Mesenchymal stem cell (in vitro differentiated cells and primary cell): ENCODE measurements at places on chromosomes 3 and 15.

- no peak for DNase-seq
Measured at GRCh38 chr3:124202754-124203153, 210.8 kb upstream of the ROPN1 start.

DNA sequence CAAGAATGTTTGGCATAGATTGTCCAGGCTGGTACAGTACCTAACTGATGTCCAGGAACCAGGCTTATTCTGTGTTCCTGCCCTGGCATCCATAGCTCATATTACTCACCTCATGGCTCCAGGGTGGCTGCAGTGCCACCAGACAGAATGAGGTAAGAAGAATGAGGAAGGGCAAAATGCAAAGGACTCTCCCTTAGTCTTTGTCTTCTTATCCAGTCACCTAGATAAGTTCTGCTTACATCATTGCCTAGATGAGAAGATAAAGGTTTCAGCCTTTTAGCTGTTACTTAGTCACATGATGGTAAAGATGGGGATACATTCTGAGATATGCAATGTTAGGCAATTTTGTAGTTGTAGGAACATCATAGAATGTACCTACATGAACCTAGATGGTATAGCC lies 45.8 kb downstream of the CHP1 start:
- DNase-seq = no peak

DNA sequence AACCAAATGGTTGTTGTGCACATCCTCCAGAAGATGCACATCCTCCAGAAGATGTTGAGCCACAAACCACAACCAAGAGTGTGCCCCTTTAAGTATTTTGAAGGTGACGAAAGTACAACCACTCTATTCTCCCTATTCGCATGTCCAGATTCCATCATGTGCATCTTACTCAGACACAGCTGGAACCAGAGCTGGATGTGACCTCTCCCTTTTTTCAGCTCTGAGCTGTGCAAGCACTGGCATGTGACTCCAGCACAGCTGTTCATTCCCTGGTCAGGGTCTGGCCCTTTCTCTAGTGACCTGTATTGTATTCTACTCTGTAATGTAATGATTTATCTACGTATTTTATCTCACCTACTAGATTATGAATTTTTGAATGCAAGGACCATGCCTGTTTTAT lies 29.3 kb upstream of the DLG1 start:
- peak; percentile 75 for DNase-seq

- no peak for DNase-seq
Measured at GRCh38 chr3:18099611-18100010, 325.5 kb downstream of the SATB1 start.

DNA sequence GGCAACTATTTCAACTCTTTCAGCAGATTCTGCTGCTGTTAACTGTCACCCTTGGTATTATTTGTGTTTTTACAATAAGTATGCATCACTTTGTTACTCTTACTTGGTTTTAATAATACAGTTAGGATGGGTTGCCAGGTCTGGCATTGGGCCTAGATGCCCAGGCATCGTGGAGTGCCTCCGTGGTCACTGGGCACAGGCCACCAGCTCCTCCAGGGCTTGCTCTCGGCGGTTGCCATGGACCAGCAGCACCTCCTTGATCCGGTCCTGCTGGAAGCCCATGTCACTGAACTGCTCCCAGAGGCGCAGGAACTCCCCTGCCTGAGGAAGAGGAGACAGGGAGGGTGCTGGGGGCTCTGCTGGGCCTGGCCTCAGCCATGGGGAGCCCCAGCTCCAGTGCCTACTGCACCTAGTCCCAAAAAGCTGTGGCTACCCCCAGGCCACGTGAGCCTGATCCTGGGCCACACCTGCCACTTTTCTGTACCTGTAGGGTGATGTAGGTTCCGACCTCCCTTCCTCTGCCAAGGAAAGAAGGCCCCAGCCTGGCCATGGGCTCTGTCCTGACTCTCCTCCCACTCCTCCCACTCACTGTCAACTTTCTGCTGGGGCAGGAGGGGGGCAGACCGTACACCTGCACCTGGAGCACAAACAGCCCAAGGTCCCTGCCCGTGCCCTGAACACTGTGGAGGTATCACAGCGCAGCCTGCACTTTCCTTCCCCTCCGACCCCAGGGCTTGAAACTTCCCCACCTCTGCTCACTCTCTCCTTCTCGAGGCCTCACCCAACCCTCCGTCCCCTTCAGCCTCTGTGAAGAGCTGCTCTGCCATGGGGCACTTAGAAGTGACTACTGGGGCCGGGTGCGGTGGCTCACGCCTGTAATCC lies 16.6 kb downstream of the KBTBD13 start:
- DNase-seq = no peak

GRCh38 chr3:22959593-22959992 lies 243.5 kb upstream of the UBE2E2 start:
- no peak for DNase-seq

DNA sequence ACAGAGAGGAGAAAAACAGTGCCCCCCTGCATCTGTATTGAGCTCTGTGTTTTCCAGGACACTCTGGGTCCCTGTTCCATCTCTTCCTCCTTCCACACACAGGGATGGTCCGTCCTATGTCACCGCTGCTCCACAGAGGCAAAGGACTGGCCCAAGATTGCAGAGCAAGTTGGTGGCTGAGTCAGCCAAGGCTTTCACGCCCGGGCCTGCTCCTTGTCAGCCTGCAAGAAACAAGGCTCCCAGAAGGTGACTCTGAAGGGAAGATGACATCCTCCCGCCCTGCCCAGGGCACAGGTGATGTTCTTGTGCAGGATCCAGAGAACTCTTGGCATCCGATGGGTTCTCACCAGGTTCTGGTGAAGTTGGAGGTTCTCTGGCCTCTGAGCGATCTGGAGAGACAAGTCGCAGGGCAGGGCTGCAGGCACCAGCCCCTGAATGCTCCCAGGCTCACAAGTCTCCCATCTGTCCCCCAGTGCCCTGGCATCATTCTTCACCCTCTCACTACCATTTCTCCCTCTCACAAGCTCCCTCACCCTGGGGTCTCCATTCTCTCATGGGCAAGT lies 138.6 kb downstream of the MEGF11 start:
- DNase-seq = no peak

- no peak for DNase-seq
Measured at GRCh38 chr15:91184441-91184840, 84.4 kb downstream of the SV2B start.

DNA sequence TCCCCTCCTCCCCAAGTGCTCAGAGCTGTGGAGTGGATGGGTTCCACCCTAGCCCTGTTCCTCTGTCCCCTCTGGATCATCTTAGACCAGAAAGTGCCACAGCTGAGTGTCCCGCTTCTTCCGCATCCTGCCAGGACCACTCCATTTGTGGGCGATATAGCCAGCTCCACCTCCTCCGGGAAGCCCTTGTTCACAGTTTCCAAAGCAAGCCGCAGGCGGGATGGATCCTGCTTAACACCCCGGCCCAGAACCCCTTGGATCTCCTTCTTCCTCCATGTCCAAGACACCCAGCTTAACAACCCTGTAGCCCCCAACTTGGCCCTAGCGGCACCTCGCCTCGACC lies 490 bp upstream of the ALAS1 start:
- DNase-seq = no peak

- no peak for DNase-seq
Measured at GRCh38 chr3:58135712-58136543, 74.8 kb downstream of the DNASE1L3 start.

DNA sequence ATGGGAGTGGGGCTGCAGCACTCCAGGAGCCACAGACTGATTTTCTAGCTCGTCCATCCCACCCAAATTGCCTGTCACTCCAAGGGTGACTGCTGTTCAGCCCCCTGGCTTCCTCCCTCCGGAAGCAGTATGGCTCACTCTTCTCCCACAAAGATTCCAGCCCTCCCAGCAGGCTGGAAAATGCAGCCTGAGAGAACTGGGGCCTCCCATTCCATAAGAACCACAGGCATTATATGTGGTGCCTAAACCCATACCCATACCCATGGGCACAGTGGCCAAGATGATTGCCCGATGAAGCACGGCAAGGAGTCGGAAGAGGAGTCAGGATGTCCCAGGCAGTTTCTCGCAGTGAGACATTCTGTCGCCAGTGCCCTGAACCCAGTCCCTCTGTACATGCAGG lies 6.0 kb upstream of the VILL start:
- no peak for DNase-seq

- peak; percentile 61 for DNase-seq
Measured at GRCh38 chr15:70094690-70095311, 2.9 kb downstream of the TLE3 start.

DNA sequence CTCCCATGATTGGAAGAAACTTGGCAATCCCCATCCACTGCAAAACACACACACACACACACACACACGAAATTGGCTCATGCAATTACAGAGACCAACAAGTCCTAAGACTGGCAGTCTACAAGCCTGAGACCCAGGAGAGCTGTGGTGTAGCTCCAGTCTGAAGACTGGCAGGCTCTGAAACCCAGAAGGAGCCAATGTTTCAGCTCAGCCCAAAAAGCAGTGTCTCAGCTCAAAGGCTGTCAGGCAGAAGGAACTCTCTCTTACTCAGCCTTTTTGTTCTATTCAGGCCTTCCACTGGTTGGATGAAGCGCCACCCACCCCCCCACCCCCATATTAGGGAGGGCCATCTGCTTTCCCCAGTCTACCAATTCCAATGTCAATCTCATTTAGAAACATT lies 32.1 kb downstream of the MESD start:
- DNase-seq = no peak

DNA sequence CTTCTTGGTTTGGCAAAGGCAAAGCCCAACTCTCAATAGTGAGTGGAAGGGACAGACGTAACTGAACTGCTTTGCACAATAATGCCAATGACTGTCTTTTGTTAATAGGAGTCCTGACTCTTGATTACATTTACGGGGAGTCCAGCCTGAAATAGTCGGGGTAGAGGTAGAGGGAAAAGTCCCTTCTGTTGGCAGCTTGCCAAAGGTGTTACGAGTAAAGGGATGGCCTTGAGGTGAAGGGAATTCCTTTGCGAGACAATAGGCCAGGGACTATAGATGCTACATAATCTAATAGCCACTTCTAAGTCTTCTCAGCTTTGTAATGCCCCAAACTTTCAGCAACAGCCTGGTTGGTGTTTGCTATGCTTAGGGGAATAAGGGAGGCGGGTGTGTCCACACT lies 2.2 kb upstream of the SENP2 start:
- no peak for DNase-seq

DNA sequence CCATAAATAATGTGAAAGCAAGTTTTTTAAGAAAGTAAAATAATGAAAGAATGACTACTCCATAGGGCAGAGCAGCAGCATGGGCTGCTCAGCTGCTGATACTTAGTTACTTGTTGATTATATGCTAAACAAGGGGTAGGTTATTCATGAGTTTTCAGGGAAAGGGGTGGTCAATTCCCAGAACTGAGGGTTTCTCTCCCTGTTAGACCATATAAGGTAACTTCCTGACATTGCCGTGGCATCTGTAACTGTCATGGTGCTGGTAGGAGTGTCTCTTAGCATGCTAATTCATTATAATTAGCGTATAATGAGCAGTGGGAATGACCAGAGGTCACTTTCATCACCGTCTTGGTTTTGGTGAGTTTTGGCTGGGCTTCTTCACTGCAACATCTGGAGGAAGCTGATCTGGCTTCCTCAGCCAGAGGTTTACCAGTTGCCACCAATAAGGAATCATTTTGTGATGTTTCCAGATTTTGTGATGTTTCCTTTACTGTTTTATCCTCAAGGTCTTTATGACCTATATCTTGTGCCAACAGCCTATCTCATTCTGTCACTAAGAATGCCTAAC lies 121.8 kb upstream of the CHL1 start:
- DNase-seq = no peak

GRCh38 chr3:129608087-129608935 lies 1.8 kb upstream of the PLXND1 start:
- peak; percentile 71 for DNase-seq

DNA sequence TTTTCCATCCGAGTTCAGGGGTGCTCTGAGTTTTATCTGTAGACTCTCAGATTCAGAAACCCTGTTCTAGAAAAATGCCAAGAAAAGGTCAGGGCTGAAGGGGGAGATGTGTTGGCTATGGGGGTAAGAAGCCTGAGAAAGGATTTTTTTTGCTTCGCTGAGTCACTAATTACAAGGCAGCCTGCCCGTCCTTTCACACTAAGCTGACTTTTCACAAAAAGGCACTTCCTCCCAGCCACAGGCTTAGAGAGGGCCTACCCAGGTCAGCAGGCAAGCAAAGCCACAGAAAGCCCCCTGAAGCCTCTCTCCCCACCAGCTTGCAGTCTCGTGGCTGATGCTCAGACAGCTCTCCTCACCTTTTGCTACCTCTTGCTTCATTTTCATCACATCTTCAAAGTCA lies 192.6 kb upstream of the PRICKLE2 start:
- DNase-seq = peak; percentile 73

GRCh38 chr15:45276831-45277230 lies 24.8 kb downstream of the SLC28A2 start:
- DNase-seq = peak; percentile 13

- DNase-seq = no peak
Measured at GRCh38 chr3:9180764-9181117, 68.7 kb downstream of the SRGAP3 start.

- no peak for DNase-seq
Measured at GRCh38 chr3:174218016-174218415, 641.1 kb upstream of the NAALADL2 start.

- no peak for DNase-seq
Measured at GRCh38 chr15:55237219-55238130, 40.7 kb upstream of the RSL24D1 start.

- DNase-seq = no peak
Measured at GRCh38 chr15:49817100-49817499, 196.3 kb downstream of the DTWD1 start.

DNA sequence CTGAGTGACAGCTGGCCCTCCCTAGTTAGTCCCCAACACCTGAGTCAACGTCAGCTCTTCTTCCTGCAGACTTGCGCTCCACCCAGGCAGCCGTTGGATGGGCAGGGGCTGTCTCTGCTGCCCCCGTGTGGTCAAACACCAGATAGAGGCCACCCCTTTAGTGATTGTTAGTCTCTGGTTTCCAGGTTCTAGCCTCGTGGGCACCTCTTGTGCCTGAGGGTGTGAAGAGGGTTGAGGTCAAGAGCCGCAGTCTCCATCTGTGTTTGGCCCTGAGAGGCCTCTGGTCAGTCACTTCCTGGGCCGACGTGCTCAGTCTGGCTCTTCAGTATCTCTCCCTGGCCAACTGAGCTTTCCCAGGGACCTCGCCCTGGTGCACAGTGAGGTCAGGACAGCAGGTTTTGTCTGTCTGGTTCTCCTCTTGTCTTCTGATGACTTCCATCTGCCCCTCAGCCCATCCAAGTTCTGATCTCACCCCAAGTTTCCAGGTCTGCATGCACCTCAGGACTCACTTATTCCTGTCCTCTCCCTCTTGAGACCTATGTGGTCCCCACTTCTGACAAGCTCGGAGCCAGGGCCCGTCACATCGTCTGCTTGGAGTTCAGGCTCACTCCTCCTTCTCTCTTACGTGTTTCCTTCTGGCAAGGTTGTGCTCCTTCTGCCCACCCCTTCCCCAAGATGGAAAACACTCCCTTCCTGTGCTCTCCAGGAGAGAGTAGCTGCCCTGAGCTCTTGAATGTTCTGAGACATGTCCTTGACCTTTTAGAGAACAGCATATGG lies 20.9 kb downstream of the CD276 start:
- DNase-seq = peak; percentile 60

DNA sequence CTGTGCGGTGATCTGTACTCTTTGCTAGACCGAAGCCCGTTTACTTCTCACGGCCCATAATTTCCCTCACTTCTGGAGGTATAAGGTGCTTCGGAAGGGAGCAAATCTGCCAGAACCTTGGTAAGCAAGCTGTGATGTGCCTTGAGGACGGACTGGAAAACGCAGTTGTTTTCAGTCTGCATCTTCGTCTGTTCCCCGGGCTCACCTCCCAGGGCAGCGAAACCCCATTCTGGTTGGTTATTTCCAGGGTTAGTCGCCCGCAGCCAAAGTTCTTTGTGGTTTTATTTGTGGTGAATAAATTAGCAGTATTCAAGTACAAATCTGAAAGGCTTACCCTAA lies 401 bp downstream of the RAMAC start:
- DNase-seq = no peak

GRCh38 chr3:99686955-99687612 lies 48.7 kb downstream of the COL8A1 start:
- DNase-seq = peak; percentile 74
